Suprapubic skin (tissue), 4 donors: ENCODE measurements at places on chromosomes 2 and 18.

- DNase-seq = no peak
Observed at GRCh38 chr2:105609746-105610402, 134.8 kb upstream of the NCK2 start.

DNA sequence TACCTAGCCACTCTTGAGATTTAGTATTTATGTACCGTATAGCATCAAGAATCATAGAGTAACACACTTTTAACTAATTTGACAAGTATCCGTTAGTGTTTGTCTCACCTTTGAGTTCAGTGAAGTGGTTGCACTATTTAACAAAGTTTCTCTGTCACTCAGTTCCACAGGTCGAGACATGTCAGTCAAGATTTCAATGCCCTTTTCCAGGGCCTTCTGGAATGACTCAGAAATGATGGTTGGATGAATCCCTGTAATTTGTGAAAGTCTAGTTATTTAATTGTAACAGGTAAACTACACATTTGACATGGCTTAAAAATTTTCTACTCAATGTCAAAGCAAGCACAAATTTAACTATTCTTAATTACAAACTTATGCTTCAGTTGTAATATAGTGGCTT is 9.7 kb downstream of the CCT4 start:
- no peak for DNase-seq

DNA sequence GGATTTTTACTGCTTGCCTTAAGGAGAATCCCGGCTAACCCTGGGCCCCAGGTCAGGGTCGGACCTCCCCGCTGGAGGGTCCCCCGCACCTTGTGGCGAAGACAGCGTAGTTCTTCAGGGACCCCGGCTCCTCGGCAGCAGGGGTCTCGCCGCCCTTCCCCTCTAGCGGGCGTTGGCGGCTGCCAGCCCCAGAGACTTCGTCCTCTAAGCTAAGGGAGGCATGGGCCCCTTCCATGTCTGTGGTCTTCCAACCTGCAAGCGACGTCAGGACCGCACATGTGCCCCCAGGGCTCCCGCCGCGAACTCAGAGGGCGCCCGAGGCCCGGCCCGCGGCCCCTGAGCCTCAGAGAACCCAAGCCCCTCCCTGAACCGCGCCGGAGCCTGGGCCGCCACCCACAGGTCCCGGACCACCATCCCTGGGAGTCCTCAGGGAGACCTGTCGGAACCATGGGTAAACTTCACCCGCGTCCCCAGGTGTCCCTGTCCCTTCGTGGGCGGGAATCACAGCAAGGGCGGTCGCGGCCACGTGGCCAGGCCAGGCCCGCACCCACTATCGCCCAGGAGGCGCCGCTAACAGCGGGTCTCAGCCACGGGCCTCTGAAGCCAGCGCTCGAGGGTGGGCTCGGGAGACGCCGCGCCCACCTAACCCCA is 562 bp downstream of the ANKMY1 start:
- DNase-seq = peak; percentile 68

- DNase-seq = no peak
Observed at GRCh38 chr2:67717692-67718091, 320.6 kb downstream of the ETAA1 start.

DNA sequence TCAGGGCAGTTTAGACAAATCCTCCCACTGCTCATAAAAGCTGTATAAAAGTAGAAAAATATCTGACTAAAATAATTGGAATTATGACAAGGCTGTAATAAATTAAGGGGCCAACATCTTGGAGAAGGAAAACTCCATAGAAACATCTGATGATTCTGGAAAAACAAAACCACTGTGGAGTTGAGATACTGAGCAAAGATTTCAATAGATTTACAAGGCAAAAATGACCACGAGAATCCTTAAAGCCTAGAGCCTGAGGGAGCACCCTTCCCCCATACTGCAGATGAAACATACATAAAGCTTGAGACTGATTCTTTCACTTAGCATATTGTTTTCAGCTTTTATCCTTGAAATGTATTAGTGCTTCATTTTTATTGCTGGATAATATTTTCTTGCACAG is 286.4 kb upstream of the MMADHC start:
- no peak for DNase-seq

DNA sequence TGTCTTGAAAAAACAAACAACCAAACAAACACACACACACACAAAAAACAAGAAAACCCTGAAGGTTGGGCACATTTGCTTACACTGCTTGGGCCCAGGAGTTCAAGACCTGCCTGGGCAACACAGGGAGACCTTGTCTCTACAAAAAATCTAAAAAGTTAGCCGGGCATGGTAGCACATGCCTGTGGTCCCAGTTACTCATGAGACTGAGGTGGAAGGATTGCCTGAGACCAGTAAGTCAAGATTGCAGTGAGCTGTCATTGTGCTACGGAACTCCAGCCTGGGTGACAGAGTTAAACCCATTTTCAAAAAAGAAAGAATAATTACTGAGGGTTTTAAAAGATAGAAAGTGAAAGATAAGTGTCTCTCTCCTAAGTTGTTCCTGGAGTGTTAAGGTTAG is 103.4 kb downstream of the MBD5 start:
- no peak for DNase-seq

DNA sequence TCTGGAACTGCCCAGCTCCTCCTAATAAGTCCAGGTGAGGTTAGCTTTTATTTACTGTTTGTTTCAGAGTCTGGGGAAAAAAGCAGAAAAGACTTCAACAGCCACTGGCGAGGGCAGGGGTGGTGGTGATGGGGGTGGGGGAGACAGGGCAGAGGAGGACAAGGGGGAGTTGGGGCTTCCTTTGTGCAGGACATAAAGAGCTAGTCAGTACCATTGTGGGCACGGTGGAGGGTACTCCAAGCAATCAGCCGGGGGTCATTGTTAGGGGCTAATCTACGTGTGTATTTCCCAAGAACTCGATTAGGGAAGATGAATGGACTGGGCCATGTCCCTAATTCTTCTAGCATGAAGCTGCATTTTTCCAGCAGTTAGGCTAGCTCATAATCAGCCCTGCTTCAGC is 2.8 kb upstream of the RAX start:
- no peak for DNase-seq

DNA sequence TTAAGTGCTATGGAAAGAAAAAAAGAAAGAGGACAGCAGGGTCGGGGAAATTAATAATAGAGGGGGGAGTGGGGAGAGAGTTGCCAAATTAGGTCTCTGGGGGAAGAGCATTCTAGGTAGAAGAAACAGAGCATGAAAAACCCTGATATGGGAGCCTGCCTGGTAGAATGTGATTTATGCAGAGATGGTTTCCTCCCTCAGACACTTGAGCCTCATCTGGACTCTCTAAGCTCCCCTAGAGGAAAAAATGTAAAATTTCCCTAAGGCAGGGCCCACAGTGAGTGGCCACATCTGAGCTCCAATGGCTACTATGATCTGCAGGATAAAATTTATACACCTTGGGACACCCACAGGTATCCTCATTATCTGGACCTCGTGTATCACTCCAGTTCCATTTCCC is 20.6 kb upstream of the EPAS1 start:
- no peak for DNase-seq

DNA sequence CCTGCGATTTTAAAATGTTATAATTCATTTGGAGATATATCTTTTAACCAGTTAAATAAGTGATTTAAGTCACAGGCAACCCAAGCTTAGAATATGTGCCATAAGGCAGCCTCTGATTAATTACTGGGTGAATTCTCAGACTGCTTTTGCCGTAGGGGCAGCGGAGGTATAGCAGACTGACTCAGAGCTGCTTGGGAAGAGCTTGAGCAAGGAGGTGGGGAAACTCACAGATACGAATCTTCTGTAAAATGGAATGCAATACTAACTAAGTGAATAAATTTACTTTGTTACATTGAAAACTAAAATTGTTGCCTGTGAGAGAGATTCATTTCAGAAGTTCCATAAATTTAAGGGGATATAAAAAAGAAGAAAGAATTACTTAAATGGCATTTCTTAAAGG is 115.4 kb downstream of the KYNU start:
- no peak for DNase-seq

- DNase-seq = no peak
Observed at GRCh38 chr18:23259701-23260681, 124.7 kb downstream of the CABLES1 start.

DNA sequence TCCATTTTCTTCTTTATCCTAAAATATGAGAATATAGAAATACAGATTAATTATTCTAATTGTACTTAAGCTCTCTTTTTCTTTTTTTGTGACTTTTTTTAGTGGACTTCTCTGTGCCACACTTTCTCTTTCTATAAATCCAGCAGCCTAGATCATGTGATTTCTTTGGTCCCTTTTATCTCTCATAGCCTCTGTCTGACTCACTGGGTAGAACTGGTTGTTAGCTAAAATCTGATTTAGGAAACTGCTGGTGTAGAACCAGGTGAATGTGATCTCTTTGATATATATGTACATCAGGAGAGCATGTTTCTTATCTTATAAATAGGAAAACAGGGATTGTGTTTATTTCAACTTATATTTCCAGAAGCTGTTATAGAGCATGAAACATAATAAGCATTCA is 54.9 kb downstream of the VRK2 start:
- no peak for DNase-seq

DNA sequence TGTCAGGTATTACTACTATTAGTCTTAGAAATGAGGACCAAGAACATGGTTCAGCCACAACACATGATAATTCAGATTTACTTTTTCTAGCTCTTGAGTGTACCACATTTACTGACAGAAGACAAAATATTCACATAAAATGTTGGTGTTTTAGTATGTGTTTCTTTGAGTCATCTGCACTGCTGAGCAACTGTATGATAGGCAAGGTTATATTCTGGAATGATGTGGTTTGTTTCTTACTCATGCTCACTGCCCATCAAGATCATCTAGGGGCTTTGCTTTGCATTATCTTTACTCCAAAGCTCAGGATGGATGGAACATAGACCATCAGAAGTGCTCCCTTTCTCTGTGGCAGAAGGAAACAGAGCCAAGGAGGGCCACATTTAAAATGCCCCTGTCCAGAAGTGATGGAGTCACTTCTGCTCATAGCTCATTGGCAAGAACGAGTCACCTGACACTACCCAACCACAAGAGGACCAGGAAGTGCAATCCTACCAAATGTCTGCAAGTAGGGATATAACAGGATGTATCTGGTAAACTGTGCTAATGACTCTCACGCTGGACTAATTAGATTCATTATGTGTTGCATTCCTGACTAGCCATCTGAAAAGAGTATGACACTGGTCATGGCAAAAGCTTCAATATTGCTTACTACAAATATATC is 81.5 kb downstream of the DIS3L2 start:
- no peak for DNase-seq

DNA sequence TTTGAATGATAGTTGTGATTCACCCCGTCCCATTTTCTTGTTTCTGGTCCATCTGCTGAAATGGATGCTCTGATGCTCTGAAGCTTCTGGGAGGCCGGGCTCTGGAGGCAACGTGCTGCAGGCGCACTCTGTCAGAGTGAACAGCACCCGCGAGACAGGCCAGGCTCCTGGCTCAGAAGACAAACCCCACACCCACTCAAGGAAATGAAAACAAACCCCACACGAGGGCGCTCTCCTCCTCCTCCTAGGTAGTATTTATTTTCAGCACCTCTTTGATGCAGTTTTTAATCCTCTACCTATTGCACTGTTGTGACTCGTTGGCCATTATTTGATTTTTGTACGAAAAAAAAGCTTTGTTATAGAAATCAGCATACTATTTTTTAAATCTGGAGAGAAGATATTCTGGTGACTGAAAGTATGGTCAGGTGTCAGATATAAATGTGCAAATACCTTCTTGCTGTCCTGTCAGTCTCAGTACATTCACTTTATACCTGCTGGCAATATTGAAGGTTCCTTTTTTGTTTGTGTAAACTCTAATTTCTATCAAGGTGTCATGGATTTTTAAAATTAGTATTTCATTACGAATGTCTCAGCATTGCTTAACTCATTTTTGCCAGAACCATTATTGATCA is 10.3 kb upstream of the CHST10 start:
- DNase-seq = no peak

DNA sequence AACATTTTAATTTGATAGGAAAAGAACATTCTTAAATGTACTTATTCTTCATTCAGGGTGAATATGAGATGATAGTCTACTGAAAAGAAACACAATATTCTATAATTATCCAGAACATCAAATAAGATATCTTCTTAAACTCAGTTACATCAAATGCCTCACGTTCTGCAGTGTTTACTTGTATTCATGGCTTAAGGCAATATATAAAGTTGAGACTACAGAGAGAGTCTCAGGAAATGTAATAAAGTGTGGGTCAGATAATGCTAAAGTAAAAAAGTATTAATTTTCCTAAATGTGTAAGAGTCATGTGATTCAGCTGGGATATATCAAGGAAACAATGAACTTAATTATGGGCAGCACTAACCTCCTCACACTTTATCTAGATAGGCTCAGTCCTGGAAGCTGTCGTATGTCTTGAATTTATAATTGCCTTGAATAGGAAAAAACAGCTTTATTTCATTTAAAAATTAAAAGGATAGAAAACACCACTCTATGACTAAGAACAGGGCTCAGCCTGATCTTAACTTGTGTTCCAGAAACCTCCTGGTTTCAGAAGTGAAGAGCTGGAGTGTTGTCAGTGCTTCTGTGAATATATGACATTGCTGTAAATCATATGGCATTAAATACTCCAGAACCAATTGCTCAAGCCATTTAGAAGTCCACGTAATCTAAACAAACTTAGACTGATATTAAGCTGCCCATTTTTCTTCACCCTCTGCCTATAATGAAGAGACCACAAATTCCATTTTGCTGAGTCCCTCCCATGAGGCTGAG is 240.2 kb downstream of the FSIP2 start:
- no peak for DNase-seq

DNA sequence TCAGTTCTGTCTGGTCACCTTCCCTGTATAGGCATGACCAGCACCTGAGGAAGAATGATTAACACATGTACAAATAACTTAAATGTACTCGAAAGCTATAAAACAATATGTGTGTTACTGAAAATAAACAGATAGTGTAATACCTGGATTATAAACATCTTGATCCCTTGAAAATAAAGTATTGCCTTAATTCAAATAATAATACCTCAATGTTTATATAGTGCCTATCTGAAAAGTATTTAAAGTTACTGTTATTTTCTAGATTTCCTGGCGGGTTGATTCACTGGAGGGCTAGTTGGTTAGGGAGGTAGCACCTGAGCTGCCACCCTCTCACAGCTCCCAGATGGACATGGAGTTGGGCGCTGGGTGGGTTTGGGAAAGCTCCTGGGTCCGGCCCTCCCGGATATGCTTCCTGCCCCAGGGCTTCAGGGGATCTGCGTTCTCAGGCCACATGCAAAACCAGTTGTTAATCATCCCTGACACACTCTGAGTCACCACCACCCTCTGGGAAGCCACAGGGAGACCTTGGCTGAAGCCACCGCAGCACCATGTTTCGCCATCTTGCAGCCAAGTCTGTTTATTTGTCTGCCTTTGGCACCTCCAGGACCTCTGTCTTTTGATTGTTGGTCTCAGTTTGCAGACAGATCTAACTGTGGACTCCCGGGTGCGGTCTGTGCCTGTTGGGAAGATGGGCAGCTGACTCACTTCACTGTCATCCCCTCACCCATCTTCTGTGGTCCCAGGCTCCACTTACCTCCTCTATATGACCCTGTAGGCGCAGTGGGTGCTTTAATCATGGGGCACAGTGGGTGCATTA is 35.3 kb downstream of the RAB31 start:
- peak; percentile 58 for DNase-seq

- DNase-seq = no peak
Observed at GRCh38 chr2:127001751-127002150, 103.1 kb downstream of the TEX51 start.
